Nucleus accumbens (tissue), 56 donors: ENCODE measurements at places on chromosomes 2 and 18.

- DNase-seq: no peak
Measured at GRCh38 chr2:12455661-12456060, 261.1 kb upstream of the TRIB2 start.

GRCh38 chr2:105802587-105802986 lies 57.9 kb downstream of the NCK2 start:
- DNase-seq: no peak

GRCh38 chr2:85180322-85181133 lies 47.3 kb downstream of the TCF7L1 start:
- no peak for DNase-seq

GRCh38 chr2:180416627-180417026 lies 409.5 kb upstream of the CWC22 start:
- DNase-seq: no peak

GRCh38 chr2:31324016-31324633 lies 90.2 kb downstream of the EHD3 start:
- DNase-seq: no peak

GRCh38 chr18:39421276-39421675 lies 1855.7 kb upstream of the CELF4 start:
- no peak for DNase-seq

DNA sequence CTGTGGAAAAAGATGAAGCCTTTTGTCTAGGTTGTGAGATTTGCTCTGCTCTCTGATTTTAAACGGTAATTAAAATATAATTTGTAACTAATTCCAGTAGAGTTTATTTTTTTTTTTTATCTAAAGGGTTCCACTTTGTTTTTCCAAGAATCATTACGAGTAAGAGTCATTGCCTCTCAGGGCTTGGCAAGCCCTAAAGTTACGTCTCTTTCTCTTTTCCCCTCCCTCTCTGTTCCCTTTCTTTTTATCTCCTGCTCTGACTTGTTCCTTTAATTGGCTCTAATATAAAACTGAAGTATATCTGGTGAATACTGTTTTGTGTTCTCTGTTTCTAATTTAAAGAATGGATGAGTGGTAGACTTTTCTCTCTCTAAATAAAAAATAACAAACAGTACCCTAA lies 75.8 kb downstream of the CALCRL start:
- DNase-seq: no peak

GRCh38 chr2:62461017-62461553 lies 44.9 kb downstream of the TMEM17 start:
- no peak for DNase-seq

DNA sequence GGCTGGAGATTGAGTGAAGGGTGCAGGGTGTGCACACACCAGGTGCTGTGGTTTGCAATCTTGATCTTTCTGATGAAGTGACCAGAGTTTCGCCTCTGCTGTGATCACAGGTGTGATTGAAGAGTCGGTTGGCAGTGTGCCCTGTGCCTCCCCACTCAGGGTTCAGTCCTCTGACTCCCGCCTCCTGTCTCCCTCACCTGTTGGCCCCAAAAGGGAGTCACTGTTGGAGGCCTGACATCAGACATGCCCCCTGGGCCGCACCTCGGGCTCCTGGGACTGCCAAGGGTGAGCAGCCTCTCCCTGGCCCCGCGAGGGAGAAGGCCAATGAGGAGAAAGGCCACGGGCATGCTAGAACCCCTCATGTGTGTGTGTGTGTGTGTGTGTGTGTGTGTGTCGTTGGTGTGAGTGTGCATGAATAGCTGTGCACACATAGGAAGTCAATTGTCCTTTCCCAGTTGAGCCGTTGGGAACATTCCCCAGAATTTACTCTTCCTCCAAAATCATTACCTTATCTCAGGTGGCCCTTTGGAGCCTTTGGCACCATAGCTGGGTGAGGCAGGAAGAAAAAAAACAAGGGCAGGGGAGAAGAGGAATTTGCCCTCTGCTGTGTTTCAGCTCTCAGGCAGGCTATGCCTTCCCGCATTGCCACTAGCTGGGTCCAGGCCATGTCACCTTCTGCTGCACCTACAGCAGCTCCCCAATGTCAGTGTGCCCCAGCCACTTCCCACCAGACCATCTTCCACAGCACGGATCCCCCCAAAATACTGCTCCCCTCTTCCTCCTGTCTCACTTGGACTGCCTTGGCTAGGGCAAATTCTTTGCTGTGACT lies 78.1 kb upstream of the LAPTM4A start:
- DNase-seq: no peak

DNA sequence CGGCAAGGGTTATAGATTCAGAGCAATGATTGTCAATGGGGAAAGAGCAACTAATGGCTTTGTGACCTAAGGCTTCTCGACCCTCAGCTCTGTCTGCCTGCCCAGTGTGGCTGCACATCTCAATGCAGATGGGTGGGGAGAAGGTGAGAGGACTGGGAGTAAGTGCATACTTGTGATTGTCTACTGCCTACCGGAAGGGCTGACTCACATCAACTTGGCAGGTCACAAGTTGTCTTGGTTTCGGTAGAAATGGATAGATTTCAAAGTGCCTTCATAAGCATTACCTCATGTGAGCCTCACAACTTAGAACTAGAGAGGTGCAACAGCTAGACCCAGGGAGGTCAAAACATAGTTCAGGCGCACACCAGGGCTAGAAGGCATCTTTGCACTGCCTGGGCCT lies 29.4 kb downstream of the STAT1 start:
- DNase-seq: no peak
